ENCODE measurements at places on chromosomes 7 and 10. TPM values are rescaled to one million over a fixed set of nuclear protein-coding genes. Genes with fewer than 3 reads are reported as not detected.

Gene GFRA1
- total RNA-seq, result 4.1 TPM

- no peaks in the 10 kb centered on the region for H3K27me3 ChIP-seq
- no peak overlapping the region for H3K4me3 ChIP-seq
- no peak for DNase-seq
Observed at GRCh38 chr10:44569193-44570091, 184.5 kb upstream of the CXCL12 start.

DNA sequence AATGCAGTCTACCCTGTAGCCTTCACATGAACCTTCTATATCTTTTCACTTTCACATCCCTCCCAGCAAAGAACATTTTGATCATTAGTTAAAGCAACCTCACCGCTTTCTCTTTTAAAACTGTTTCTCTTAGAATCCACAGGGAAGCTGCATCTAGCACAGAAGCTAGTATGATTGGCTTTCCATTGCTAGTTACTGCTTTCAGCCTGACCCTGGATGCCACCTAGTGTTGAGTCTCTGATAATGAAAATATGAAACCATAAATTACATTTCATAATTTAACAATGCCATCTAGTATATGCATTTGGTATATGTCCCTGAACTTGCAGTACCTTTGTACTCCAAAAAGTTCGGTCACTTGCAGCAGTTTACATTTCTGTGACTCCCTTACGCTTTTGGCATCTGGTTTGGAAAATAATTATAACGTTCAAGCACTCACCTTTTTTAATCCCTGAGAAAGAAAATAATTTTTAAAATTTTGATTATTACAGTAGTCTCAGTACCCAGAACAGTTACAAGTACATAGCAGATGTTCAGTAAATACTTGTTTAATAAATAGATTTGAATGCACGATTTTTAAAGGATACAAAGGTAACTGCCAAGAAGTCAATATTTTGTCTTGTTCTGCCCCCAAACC, 22.7 kb downstream of the CISD1 start:
- H3K4me1 ChIP-seq, result no peaks in the 10 kb centered on the region
- peaks cover 6% of the 10 kb centered on the region for H3K36me3 ChIP-seq
- no peaks in the 10 kb centered on the region for H3K27me3 ChIP-seq
- no peak overlapping the region for H3K27ac ChIP-seq
- no peak overlapping the region for H3K4me3 ChIP-seq
- no peak for DNase-seq

GRCh38 chr7:85587785-85588184, 400.9 kb upstream of the SEMA3D start:
- no peaks in the 10 kb centered on the region for H3K36me3 ChIP-seq
- no peak overlapping the region for H3K27ac ChIP-seq
- DNase-seq, result no peak
- no peaks in the 10 kb centered on the region for H3K4me1 ChIP-seq

Gene EEPD1
- 46.3 TPM for total RNA-seq

DNA sequence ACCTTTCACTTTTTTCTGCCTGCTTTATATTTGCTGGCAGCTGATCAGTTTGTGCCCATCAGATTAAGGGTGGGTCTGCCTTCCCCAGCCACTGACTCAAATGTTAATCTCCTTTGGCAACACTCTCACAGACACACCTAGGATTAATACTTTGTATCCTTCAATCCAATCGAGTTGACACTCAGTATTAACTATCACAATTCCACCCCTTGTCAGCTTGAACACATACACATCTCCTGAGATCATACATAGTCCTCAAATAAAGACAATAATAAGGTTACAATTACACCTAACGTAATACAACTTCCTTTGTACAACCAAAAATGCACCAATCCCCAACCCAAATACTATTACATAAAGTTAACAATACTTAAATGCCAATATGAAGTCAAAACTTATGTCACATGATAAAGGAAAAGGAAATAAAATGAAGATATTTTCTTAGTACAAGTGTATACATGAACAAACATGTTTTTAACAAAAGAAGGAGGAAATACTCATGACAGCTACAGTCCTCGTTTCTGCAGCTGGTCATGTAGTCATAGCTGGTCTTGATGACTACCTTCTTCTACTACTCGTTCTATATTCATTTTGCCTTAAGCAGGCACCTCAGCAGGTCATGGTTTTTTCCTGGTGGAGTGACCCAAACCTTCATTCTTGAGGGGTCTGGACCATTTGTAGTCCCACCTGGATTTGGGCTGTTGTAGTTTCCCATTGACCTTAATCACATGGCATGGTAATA, 96.7 kb upstream of the CABCOCO1 start:
- no peaks in the 10 kb centered on the region for H3K4me1 ChIP-seq
- H3K4me3 ChIP-seq, result no peak overlapping the region
- no peak overlapping the region for H3K27ac ChIP-seq

Gene MYO3A
- total RNA-seq, result 1.7 TPM

- H3K4me3 ChIP-seq, result no peak overlapping the region
- H3K4me1 ChIP-seq, result peaks cover 13% of the 10 kb centered on the region
- DNase-seq, result no peak
- H3K27ac ChIP-seq, result no peak overlapping the region
Observed at GRCh38 chr7:6612819-6613218, 2.6 kb upstream of the ZNF853 start.

Gene C10orf71
- total RNA-seq, result not detected

DNA sequence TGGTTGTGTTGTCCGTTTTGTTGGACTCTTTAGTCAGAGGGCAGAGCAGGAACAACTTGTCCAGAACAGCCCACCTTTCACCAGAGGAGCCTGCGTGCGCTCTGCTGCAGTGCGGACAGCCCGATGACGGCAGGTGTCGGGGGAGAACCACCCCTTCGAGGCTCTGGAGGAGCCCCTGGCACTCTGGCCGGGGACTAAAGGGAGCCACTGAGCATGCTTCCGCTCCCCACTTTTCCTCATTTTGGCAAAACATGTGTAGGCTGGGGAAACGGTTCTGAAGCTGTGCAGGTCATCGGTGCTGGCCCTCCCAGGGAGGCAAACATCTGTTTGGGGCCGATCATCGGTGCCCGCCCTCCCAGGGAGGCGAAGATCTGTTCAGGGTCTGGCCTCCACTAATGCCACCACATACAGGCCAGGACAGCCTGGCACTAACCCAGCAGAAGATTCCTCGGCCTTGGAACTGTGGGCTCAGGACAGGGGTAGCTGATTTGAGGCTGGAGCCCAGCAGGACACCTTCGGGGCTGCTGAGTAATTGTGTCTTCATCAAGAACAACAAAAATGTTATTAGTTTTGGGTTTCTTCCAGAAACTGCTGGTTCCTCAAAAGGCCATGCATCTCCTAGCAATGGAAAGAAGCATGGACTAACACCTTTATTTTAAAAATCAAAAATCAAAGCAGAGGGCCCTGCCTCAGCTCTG, 124.4 kb upstream of the TCERG1L start:
- no peaks in the 10 kb centered on the region for H3K27me3 ChIP-seq
- H3K4me3 ChIP-seq, result no peak overlapping the region
- no peaks in the 10 kb centered on the region for H3K4me1 ChIP-seq

- no peaks in the 10 kb centered on the region for H3K4me1 ChIP-seq
- no peaks in the 10 kb centered on the region for H3K36me3 ChIP-seq
- no peak overlapping the region for H3K4me3 ChIP-seq
- H3K27ac ChIP-seq, result no peak overlapping the region
Observed at GRCh38 chr10:61842755-61843497, 58.6 kb upstream of the ARID5B start.

DNA sequence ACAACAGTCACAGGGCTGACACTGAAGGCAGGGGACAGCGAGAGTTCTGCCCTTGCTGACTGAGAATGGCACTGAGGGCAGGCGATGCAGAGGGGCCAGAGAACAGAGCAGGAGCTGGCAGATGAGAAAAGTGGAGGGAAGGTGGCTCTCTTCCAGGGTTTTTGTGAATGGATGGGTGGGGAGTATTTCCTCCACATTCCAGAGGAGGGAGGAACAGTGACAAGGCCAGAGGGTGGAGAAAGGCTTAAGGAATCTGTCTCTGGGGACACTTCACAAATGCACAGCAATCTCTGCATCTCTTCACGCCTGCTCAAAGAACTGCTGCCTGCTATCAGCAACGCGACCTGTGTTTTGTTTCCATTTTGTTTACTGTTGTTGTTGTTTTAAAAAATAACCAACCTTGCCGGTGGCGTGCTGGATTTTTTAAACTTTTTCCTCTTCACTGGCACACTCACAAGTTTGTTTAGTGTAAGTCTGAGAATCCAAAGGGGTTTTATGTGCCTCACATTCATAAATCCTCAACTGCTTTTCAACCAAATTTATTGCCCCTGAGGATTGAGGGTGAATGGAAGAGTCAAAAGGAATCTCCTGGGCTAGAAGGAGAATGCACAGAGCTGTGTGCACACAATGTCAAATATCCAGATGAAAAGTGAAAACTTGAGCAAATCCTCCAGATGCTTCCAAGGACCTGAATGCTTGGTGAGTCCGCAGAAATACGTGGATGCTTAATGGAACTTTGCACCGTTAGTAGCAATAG, 129.3 kb downstream of the GLI3 start:
- no peak overlapping the region for H3K27ac ChIP-seq
- no peak overlapping the region for H3K4me3 ChIP-seq
- H3K36me3 ChIP-seq, result no peaks in the 10 kb centered on the region
- peaks cover 13% of the 10 kb centered on the region for H3K4me1 ChIP-seq

GRCh38 chr7:123220396-123220795, 20.6 kb upstream of the SLC13A1 start:
- H3K27ac ChIP-seq, result no peak overlapping the region
- H3K36me3 ChIP-seq, result no peaks in the 10 kb centered on the region
- H3K4me1 ChIP-seq, result no peaks in the 10 kb centered on the region
- H3K27me3 ChIP-seq, result no peaks in the 10 kb centered on the region

Gene TCAF2
- total RNA-seq, result 19.8 TPM

- H3K4me1 ChIP-seq, result no peaks in the 10 kb centered on the region
- no peaks in the 10 kb centered on the region for H3K27me3 ChIP-seq
- H3K27ac ChIP-seq, result no peak overlapping the region
- no peak for DNase-seq
Observed at GRCh38 chr7:105024734-105025133, 10.7 kb downstream of the KMT2E start.

DNA sequence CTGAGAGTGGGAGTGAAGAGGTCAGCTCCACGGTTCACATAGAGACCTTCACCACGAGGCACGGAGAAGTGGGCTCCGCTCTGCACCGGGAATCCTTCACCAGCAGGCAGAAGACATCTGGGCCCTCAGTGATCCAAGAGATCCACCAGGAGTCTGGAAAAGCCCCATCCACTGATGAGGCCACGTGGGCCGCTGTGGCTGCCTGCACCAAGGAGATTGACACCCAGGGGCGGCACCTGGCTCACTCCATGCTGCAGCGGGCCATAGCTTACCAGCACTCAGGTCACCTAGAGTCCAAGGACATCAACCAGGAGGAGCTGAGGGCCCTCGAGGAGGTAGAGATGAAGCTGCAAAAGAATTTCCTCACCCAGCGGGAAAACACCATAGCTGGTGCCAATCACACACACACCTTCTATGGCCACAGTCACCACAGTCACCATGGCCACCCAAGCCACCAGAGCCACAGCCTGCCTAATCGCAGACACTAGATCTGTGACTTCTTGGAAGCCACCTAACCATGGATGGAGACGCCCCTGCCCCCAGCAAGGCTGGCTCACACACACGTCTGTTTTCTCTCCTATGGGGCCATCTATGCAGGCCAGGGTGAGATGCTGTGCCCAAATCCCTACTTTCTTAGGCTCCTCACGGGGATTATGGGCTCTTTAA, 694 bp downstream of the C10orf62 start:
- H3K4me1 ChIP-seq, result no peaks in the 10 kb centered on the region
- H3K36me3 ChIP-seq, result no peaks in the 10 kb centered on the region
- no peak overlapping the region for H3K27ac ChIP-seq
- no peaks in the 10 kb centered on the region for H3K27me3 ChIP-seq
- no peak for DNase-seq
- no peak overlapping the region for H3K4me3 ChIP-seq

DNA sequence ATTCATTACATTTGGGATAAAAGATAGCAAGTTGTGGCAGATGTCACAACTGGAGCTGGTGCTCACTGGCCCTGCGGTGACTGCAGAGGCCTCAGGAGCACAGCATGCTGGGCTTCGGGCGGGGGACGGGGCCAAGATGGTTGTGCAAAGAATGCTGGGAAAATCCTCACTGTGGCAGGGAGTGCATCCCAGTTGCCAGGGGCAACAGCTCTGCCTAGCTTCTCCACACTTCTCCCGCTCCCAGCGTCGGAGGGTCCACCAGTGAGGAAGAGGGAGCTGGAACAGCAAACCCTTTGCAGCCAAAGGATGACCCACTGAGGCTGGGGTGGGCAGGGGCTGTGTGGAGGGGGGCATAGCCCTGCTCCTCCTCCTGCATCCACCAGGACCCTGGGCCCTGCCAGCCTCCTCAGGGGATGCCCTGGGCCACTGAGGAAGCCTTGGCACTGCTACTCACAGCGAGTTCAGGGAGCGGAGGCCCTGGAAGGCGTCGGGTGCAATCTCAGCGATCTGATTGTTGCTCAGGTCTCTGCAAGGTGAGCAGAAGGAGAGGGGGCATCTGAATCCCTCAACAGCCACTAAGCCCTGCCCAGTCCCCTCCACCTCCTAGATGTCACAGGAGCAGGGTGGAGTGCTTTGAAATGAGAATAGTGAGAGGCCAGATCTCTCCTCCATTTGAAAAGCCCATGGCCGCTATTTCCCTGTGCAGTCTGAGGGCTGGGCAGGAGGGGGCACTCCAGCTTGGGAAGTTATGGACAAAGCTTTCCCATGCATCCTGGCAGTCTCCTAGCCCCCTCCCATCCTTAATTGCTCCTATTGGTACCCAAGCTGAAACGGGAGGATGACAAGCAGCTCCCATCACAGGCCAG, 126.5 kb downstream of the SLIT1 start:
- no peaks in the 10 kb centered on the region for H3K36me3 ChIP-seq
- H3K4me1 ChIP-seq, result no peaks in the 10 kb centered on the region
- H3K4me3 ChIP-seq, result no peak overlapping the region
- no peak overlapping the region for H3K27ac ChIP-seq
- no peaks in the 10 kb centered on the region for H3K27me3 ChIP-seq

DNA sequence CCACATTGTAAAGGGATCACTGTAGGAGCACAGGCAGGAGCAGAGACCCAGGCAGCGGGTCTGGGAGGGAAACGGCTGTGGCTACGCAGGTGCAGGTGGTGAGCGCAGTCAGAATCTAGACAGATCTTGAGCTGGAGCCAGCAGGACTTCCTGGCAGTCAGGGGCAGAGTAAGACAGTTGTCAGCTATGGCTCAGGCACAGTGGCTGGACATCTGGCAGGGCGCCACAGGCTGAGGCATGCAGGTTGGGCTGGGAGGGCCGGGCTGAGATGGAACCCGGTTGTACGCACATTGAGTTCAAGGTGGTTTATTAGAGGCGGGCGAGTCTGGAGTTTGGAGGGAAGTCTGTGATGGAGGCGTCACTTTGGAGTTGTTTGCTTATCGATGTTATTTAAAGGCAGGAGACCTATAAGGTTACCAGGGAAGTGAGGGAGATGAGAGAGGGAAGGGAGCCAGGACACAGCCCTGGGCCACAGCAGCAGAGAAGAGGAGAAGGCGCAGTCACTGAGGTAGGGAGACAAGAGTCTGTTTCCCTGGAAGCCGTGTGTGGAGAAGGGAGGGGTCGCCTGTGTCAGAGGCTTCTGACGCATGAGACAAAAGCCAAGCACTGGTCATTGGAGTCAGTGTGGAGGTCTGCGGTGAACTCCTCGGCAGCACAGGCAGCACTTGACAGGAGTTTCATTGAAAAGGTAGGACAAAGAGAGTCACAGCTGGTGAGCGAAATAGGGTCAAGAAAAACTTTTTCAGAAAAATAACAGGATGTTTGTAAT, 73.8 kb downstream of the LANCL2 start:
- H3K27me3 ChIP-seq, result no peaks in the 10 kb centered on the region
- no peaks in the 10 kb centered on the region for H3K36me3 ChIP-seq
- DNase-seq, result no peak
- no peaks in the 10 kb centered on the region for H3K4me1 ChIP-seq
- H3K27ac ChIP-seq, result no peak overlapping the region

- H3K27me3 ChIP-seq, result no peaks in the 10 kb centered on the region
- no peaks in the 10 kb centered on the region for H3K4me1 ChIP-seq
- H3K27ac ChIP-seq, result no peak overlapping the region
Observed at GRCh38 chr10:100223879-100224278, 5.5 kb downstream of the CHUK start.
